Hepatocyte (in vitro differentiated cells): ENCODE measurements at places on chromosomes 5 and 9.
A peak's percentile ranks its signal among the peaks of the same experiment; 100 is the strongest.

GRCh38 chr5:33180900-33181299 lies 259.9 kb upstream of the TARS1 start:
- no peaks in the 10 kb centered on the region for H3K36me3 ChIP-seq
- H3K27ac ChIP-seq: no peak overlapping the region
- H3K4me3 ChIP-seq: no peak overlapping the region

- H3K4me3 ChIP-seq: no peak overlapping the region
- H3K36me3 ChIP-seq: peaks cover 3% of the 10 kb centered on the region
- no peaks in the 10 kb centered on the region for H3K27me3 ChIP-seq
- no peak for DNase-seq
- peaks cover 5% of the 10 kb centered on the region for H3K4me1 ChIP-seq
These were observed 232.3 kb downstream of the FANCC start for GRCh38 chr9:95085036-95085770.

- peaks cover 62% of the 10 kb centered on the region for H3K4me1 ChIP-seq
- H3K36me3 ChIP-seq: no peaks in the 10 kb centered on the region
- no peaks in the 10 kb centered on the region for H3K27me3 ChIP-seq
- H3K4me3 ChIP-seq: no peak overlapping the region
- no peak for DNase-seq
These were observed 23.6 kb downstream of the LHFPL2 start for GRCh38 chr5:78624992-78625391.

GRCh38 chr9:129491487-129491855 lies 129.4 kb downstream of the C9orf50 start:
- no peaks in the 10 kb centered on the region for H3K36me3 ChIP-seq
- H3K4me1 ChIP-seq: peaks cover 73% of the 10 kb centered on the region
- H3K27me3 ChIP-seq: no peaks in the 10 kb centered on the region
- H3K4me3 ChIP-seq: no peak overlapping the region
- peak; percentile 61 for DNase-seq
- peak overlapping the region; percentile 100 for H3K27ac ChIP-seq

- no peaks in the 10 kb centered on the region for H3K27me3 ChIP-seq
- H3K27ac ChIP-seq: no peak overlapping the region
- DNase-seq: no peak
- no peak overlapping the region for H3K4me3 ChIP-seq
- no peaks in the 10 kb centered on the region for H3K4me1 ChIP-seq
These were observed 196.2 kb downstream of the CACNA1B start for GRCh38 chr9:138073808-138074207.
